ENCODE measurements at places on chromosomes 4 and X.

DNA sequence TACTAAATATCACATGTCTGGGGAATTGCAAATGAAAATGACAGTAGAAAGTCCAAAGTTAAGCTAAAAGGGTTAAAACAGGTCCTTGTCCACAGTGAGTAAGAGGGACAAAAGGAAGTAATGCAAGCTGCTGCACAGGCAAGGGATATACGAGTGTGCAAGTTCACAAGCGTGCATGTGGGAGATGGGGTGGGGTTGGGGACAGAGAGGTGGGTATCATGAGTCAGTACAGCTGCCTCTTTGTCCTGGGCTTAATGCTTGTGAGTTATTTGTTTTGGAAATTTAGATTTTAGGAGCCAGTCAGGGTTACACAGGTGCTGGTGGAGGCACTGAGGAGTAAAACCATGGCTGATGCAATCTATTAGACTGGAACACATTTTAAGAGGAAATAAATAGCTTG is 3.3 kb upstream of the GPRASP2 start:
- no peak for DNase-seq

DNA sequence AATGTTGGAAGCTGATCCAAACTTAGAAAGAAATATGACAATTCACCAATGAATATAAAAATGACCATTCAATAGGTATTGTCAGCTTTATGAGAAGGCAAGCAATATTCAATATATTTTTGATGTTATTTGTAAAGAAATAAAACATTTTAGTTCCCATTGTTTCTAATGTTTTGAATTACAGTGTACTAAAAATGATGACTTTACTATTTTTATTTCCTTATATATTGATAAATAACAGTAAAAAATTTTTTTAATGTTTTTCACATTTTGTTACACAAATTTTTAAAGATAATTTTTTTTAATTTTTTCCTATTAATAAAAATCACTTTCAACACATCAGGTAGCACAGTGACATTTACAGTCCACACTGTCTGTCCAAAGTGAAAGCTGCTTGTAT is 565.5 kb upstream of the FAM241A start:
- no peak for DNase-seq

- no peak for DNase-seq
These were observed 7.1 kb upstream of the CXCL5 start for GRCh38 chr4:74005528-74005927.

DNA sequence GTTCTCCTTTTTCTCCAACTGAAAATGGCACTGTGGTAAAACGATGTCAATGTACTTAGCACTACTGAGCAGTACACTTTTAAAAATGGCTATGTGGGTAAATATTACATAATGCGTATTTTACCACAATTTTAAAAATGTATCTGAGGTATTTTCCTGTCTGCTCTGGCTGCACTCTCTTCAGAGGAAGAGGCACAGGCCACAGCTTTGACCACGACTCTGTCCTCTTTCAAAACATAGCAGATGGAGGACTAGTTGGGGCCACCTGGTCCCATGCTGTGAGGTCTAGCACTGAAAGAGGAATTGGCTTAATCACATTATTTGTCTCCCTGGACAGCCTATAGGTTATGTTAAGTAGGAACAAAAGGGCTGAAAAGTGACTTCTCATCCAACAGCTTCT is 5.2 kb downstream of the KCNE5 start:
- DNase-seq = no peak

DNA sequence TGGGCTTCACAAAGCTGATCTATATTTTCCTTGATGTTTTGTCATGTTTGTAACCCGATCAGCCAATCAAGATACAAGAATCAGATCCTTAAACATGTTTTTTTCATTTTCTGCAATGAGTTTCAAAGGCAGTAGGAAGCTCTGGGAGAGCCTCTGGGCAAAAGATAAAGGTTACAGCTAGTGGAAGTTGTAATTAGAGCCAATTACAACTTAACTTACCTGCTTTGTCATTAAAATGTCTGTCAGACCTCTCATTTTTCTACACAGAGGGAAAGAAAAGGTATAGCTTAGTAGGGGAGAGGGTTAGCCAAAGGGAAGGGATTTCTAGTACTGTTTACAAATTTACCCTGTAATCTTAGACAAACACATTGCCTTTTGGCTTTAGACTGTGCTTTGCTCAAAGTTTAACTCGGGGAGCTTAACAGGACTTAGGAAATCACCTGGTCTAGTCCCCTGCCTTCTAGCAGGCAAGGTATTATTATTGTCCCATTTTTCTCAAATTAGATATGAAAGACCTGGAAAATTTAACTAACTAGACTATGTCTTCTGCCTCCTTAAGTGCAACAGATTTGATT is 55.8 kb downstream of the FGF16 start:
- DNase-seq = no peak

DNA sequence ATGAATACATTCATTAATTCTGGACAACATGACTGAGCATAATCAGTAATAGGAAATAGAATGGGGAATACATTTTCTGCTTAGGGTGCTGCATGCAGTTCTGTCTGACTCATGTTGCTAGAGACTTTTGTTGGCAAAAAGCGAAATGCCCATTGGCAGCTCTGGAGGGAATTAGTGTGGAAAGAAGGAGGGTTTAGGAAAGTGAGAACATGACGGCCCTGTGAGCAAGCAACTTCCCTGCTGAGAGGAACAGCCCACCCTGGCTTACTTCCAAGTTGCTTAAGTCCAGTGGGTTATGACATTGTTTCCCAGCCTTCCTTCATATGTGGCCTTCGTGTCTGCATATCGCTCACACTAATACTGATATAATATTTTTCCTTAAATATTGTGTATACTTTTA is 13.8 kb downstream of the MAD2L1 start:
- no peak for DNase-seq

DNA sequence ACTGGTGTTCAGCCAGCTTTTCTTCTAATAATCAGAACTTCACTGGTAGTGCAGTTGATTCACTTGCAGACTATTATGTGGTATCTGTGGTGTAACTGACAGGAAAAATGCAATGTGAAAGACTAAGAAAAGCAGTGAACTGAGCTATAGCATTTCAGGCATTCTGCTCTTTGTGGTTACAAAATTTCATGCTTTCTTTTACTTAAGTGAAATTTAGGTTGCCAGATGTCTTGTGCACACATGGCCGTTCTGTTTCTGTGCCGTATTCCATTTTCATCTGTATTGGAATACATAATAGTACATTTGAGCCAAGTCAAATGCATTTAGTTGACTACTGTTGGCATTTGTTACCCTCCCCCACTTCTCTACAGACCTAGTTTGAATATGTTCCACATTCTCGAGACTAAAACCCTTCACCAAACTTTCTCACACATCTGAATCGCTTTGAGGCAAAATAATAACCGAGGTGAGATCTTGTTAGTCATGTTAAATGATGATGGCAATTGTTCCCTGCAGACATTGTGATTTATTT is 8.2 kb downstream of the RTL3 start:
- DNase-seq = no peak

DNA sequence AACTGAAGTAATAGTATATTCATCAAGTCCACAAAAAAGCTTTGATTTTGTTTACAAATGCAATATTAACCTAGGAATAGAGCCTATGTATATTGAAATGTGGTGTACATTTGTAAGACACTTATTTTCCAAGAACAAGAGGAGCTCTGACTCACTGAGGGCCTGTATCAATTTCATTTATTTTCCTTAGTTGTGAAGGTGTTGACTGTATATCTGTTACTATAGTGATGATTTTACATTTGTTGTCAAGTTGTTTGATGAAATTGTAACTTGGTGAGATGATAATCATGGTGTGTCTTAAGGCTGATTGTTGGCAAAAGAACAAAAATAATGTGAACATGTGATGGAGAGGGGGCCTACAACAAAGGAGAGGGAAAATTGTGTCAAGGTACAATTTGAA is 274.9 kb upstream of the TEX13A start:
- DNase-seq = no peak

DNA sequence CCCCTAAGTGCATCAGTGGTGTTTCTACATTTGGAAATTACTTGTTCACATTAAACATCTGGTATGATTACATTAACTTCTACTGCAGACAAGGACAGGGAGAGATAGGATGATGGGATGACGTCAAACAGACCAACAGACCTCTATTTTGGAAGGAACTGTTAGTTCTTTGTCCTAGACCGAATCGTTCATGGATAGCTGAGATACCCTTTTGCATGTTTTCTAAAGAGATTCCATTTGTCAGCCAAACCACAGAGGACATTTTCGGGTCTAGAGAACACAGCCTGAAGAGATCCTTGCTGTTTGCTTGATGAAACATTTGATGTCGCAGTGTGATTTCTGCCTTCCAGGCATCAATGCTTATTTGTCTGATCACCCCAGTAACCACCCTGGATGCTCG is 27.7 kb downstream of the CHST7 start:
- DNase-seq = no peak

DNA sequence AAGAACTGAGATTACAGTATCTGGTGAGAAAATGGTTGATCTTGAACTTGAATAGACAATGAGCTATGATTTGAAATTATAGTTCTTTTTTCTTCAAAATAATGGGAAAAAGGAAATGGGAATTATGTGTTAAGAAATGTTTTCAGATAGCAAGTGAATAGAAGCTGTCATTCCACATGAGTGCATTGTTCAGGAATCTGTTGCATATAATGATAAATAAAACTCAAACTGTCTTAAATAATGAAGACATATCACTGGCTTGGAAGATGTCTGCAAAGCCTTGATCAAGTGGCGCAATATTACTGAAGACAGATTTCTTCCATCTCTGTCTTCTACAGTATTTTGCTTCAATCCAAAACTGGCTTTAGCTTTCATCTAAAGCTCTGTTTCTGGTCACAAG is 479.3 kb upstream of the ZFP42 start:
- DNase-seq = no peak

- DNase-seq = no peak
These were observed 121.2 kb upstream of the TET2 start for GRCh38 chr4:105025263-105026017.

GRCh38 chr4:147929746-147930145 is 197.9 kb downstream of the ARHGAP10 start:
- no peak for DNase-seq

- no peak for DNase-seq
These were observed 107.0 kb upstream of the TBC1D9 start for GRCh38 chr4:140863197-140863596.

DNA sequence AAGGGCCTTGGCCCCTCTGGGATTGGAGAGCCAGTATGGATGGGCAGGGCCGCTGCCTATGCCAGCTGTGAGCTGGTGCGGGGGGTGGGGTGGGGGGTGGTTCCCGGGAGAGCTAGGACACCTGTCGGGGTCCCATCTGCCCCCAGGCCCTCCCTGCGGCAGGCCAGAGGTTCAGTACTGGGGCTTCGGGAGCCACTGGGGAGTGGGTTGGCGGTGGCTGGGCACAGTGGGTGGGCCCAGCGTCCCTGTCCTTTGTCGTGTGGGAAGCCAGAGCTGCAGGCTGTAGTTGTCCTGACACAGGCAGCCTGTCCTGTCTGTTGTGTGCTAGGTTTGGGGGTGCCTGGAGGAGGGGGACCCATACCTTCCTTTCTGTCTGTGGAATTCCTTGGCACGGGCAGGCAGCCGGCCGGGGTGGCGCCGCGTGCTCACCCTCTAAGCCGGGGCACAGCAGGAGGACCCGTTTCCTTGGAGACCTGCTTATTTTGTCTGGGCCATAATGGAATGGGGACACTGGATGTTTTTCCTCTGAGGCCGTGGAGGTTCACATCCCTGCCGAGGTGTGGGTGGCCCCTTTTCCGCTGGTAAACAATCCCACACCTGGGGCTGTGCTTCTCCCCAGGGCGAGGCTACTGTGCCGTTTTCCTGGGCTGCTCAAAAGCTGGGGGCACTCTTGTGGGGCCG is 14.8 kb downstream of the DOK7 start:
- DNase-seq = no peak

DNA sequence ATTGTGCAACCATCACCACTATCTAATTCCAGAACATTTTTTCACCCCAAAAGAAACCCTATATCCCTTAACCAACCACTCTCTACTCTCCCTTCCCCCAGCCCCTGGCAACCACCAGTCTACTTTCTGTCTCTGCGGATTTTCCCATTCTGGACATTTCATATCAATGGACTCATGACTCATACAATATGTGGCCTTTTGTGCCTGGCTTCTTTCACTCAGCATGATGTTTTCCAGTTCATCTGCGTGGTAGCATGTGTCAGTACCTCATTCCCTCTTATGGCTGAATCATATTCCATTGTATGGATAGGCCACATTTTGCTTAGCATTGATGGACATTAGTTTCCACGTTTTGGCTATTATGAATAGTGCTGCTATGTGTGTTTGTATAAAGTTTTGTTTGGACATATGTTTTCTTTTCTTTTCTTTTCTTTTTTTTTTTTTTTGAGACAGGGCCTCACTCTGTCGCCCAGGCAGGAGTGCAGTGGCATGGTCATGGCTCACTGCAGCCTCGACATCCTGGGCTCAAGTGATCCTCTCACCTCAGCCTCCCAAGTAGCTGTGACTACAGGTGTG is 335.4 kb downstream of the BCOR start:
- no peak for DNase-seq

GRCh38 chrX:334331-334891 is 15.8 kb upstream of the GTPBP6 start:
- no peak for DNase-seq

All from stimulated activated CD4-positive, alpha-beta T cell treated with anti-CD3 and anti-CD28 coated beads, Interleukin-12 subunit alpha, Interleukin-12 subunit beta, amount 100 ng/mL, for 4 hours (primary cell).